Activated T-cell treated with anti-CD3 and anti-CD28 coated beads, Interleukin-2, amount 50 U/mL, for 72 hours (primary cell): ENCODE measurements at places on chromosomes 7 and 10. TPM values are rescaled to one million over a fixed set of nuclear protein-coding genes. Genes with fewer than 3 reads are reported as not detected.

NEUROD6 gene
- not detected for total RNA-seq

IL2RA gene
- 848 TPM for total RNA-seq

HUS1 gene
- total RNA-seq, result 38.3 TPM

DNAJC2 gene
- 43.6 TPM for total RNA-seq

SYT15B gene
- total RNA-seq, result not detected

GRCh38 chr10:103333934-103334520 lies 16.9 kb downstream of the PCGF6 start:
- H3K27ac ChIP-seq, result no peak overlapping the region
- no peak for DNase-seq
- H3K4me3 ChIP-seq, result no peak overlapping the region
- H3K4me1 ChIP-seq, result no peaks in the 10 kb centered on the region

DNA sequence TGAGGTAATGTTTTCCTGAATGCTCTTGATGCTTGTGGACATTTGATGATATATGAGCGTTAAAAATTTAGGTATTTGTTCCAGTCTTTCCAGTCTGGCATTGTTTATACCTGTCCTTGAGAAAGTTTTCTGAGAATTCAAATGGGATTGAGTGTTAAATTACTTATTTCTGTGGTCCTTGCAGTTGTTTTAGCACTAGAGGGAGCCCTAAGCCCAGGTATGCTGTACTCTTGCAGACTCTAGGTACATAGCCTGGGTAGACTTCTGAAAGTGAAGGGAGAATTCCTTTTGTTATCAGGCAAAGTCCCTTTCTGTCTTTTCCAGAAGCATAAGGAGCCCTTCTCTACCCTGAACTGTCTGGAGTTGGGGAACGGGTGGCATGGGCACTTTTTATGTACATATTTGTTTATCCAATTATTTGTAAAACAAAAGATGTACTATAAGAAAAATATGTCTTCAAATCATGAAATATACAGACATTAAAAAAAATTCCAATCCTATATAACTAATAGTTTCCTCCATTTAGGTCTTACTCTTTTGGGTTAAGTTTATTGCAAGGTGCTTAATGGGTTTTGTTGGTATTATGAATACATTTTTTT lies 262.1 kb downstream of the ATRNL1 start:
- no peak overlapping the region for H3K27ac ChIP-seq
- no peaks in the 10 kb centered on the region for H3K4me1 ChIP-seq

DNA sequence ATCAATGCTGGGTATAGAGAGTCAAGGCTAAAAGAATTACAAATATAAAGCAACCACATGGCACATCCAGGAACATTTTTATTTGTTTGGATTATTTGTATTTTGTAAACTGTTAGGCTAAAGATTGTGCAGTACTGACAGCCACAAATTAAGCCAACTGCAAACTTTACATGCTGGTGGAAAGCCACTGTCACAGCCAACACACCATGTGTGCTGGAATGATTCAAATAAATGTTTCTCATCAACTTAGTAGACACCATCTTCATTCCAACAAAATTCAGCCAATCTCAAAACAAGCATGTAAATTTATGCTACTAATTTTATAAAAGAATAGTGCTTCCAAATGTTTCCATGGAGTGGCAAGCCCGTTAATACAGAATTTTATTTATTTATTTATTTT lies 211.8 kb downstream of the ELMO1 start:
- H3K27me3 ChIP-seq, result no peaks in the 10 kb centered on the region
- no peaks in the 10 kb centered on the region for H3K36me3 ChIP-seq
- no peak overlapping the region for H3K4me3 ChIP-seq
- H3K27ac ChIP-seq, result no peak overlapping the region
- peaks cover 2% of the 10 kb centered on the region for H3K4me1 ChIP-seq
- DNase-seq, result no peak

GRCh38 chr7:134854816-134855215 lies 75.4 kb downstream of the CALD1 start:
- no peak overlapping the region for H3K4me3 ChIP-seq
- peaks cover 3% of the 10 kb centered on the region for H3K36me3 ChIP-seq
- peaks cover 41% of the 10 kb centered on the region for H3K4me1 ChIP-seq
- no peak for DNase-seq
- H3K27me3 ChIP-seq, result no peaks in the 10 kb centered on the region

DNA sequence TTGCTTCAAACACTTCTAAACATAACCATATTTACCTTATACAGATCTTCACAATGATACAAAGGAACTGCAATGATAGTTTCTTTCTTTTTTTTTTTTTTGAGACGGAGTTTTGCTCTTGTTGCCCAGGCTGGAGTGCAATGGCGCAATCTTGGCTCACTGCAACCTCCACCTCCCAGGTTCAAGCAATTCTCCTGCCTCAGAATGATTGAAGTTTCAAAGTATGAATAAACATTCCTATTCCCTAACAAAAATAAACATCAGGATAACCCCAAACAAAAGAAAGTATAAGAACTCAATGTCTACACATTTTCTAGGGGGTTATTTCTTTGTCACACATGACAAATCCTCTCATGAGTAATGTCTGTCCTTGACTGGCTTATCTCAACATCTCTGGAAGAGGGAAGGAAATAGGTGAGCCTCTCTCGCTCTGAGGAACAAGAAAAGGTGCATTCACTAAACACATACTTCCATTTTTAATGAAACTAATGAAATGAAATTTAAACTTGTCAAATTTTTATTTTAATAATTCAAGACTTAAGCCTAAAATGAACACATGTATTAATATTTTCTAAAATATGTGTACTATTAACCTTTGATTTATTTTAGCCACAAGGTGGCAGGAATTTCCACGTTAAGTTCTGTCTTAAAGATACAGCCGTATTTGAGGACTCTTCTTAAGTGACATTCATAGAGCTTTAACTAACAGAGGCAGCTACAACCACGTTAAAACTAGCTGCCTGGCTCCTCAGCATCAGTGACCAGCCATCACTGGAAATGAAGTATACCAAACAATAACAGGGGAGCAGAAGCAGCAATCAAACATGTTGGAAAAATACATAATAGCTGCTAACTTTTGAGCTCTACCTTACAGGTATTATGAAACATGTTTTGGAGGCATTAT lies 58.3 kb downstream of the MALSU1 start:
- H3K27ac ChIP-seq, result no peak overlapping the region
- peak overlapping the region; percentile 68 for H3K4me3 ChIP-seq
- H3K27me3 ChIP-seq, result peaks cover 34% of the 10 kb centered on the region
- peaks cover 3% of the 10 kb centered on the region for H3K36me3 ChIP-seq
- DNase-seq, result no peak

- no peaks in the 10 kb centered on the region for H3K27me3 ChIP-seq
- no peaks in the 10 kb centered on the region for H3K4me1 ChIP-seq
- no peak overlapping the region for H3K4me3 ChIP-seq
- no peak overlapping the region for H3K27ac ChIP-seq
- no peak for DNase-seq
These were observed 539.2 kb downstream of the TNS3 start for GRCh38 chr7:47042669-47043068.

- peaks cover 41% of the 10 kb centered on the region for H3K4me1 ChIP-seq
- peak overlapping the region; percentile 86 for H3K27ac ChIP-seq
- H3K27me3 ChIP-seq, result no peaks in the 10 kb centered on the region
- peak; percentile 79 for DNase-seq
- H3K36me3 ChIP-seq, result no peaks in the 10 kb centered on the region
These were observed 21.0 kb upstream of the GNA12 start for GRCh38 chr7:2864999-2865670.

DNA sequence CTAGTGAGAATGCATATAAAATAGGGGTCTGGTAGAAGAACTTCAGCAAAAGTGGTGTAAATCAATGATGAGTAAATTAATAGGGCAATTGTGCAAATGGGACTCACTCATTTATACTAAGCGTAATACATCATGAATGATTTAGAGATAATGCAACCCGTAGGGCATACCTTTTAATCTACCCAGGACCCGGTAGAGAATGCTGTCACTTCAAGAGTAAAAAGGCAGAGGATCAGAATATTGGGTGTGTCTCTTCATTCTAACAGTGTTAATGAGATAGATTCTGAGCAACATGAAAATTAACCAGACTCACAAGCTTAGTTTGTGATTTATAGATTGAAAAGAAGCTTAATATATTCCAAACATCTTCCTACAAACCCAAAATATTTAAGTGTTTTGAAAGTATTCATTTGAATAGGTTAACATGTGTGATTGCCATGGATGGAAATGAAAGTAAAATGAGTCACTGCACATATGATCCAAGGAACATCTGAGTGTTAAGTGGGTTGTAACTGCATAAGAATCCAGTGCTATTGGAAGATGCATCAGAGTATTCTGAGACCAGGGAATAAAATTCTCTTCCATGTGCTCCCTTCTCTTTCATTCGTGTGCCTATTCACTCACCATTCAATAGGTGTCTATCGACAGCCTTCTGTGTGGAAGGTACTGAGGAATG lies 690.6 kb downstream of the AUTS2 start:
- H3K36me3 ChIP-seq, result no peaks in the 10 kb centered on the region
- no peaks in the 10 kb centered on the region for H3K4me1 ChIP-seq
- DNase-seq, result no peak
- no peak overlapping the region for H3K4me3 ChIP-seq

GRCh38 chr7:75740846-75741497 lies 2.2 kb upstream of the HIP1 start:
- peaks cover 36% of the 10 kb centered on the region for H3K27me3 ChIP-seq
- H3K27ac ChIP-seq, result no peak overlapping the region
- no peak overlapping the region for H3K4me3 ChIP-seq

GRCh38 chr10:95333997-95334804 lies 43.4 kb upstream of the PDLIM1 start:
- no peak overlapping the region for H3K4me3 ChIP-seq
- no peaks in the 10 kb centered on the region for H3K27me3 ChIP-seq
- H3K4me1 ChIP-seq, result no peaks in the 10 kb centered on the region

GRCh38 chr7:45089341-45089891 lies 647 bp upstream of the NACAD start:
- no peaks in the 10 kb centered on the region for H3K4me1 ChIP-seq
- H3K36me3 ChIP-seq, result no peaks in the 10 kb centered on the region
- peak; percentile 68 for DNase-seq

DNA sequence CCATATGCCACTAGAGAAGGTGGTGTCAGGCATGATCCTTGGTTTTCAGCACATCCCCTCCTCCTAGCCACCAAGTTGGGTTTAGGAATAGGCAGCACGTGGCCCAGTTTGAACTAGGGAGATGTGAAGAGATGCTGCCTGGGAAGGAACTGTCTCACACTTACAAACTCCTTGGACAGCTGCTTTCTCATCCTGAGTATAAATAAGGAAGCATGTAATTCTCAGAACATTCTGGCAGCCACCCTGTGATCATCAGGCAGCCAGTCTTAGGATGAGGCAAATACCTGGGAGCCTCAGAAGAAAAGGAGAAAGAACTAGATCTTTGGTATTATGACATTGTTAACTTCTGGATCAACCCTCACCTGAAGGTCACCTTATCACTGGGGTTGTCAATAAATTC lies 21.3 kb upstream of the XPNPEP1 start:
- no peaks in the 10 kb centered on the region for H3K36me3 ChIP-seq
- H3K27ac ChIP-seq, result no peak overlapping the region
- H3K4me1 ChIP-seq, result no peaks in the 10 kb centered on the region

DNA sequence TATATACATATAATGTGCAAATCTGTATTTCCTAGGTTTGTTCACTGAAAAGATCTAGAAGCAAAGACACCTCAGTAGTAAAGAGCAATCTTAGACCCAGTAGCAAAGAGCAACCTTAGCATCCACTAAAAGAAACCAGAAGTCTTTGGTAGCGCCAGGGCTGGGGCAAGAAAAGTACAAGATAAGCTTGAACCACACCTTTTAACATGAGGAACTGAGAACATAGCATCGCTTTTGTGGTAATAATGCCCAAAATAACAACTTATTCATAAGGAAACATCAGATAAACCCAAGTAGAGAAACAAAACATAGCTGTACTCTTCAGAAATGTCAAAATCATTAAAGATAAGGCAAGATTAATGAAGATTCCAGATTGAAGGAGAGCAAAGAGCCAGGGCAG lies 173.4 kb downstream of the IMMP2L start:
- H3K4me1 ChIP-seq, result no peaks in the 10 kb centered on the region
- H3K27me3 ChIP-seq, result no peaks in the 10 kb centered on the region
- DNase-seq, result no peak
- peaks cover 3% of the 10 kb centered on the region for H3K36me3 ChIP-seq

DNA sequence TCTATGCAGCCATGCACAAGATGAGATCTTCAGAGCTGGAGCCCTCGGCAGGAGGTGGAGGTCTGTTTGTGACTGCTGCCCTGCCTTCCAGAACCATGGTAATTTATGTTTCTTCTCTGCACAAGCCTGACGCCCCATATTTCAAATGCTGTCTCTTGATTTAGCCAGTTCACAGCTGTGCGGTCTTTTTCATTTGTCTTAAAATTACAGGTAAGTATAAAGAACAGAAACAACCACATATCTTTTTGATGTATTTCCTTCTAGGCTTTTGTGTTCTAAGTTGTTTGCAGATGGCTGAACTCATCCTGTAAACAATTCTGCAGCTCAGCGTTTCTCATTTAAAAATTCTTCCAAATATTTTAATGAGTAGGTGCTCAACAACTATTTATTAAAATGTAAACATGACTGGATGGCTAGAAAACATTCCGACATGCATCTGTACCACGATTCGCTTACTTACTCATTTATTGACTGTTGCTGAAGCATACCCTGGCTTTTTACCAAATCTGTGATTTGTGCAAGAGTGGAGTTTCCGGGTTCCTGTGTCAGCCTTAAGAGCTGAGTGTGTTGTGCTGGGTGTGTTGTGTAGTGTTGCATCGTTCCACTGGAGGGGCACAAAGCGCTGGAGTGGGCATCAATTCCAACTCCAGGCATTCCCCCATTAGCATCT lies 58.9 kb downstream of the PIP4K2A start:
- peaks cover 4% of the 10 kb centered on the region for H3K36me3 ChIP-seq
- H3K27ac ChIP-seq, result peak overlapping the region; percentile 99
- peak overlapping the region; percentile 91 for H3K4me3 ChIP-seq
- peaks cover 99% of the 10 kb centered on the region for H3K4me1 ChIP-seq
- peak; percentile 42 for DNase-seq

DNA sequence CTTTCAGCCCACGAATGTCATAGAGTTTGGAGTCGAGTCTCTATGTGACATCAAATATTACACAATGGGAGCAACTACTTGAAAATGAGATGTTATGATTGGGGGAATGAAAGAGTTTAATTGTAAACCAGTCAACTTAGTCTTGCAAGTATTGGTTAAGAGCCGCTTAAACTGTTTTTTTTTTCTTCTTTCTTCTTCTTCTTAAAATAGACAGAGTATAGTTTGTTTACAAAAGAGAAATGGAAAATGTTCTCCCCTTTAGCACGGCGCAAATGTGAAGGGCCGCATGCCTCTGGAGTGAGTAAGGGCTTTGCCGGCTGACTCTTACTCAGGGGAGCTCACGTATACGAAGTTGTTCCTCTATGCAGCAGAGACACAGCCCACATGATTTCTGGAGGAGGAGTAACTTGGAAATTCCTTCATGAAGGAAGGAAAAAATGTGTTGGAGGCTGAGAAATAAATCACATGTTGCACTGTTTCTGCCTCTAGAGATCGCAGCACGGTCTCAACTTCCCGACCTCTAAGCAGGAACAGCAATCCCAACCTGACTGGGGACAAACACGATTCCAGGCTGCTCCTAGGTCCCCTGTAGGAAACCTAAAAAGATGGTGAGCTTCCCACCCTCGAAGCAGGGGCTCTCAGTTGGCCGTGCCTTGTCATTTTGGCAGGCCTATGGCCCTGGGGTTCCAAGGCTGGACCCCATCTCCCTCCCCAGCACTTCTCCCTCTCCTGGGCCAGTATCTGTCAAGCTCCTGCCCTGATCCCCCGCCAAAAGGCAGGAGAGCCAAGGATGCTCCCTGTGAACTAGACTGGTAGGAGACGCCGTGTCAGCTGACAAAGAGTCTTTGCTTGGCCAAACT lies 44.8 kb downstream of the MYOF start:
- no peak overlapping the region for H3K27ac ChIP-seq
- H3K27me3 ChIP-seq, result no peaks in the 10 kb centered on the region
